ENCODE measurements at places on chromosomes 1 and 21.

GRCh38 chr1:231828182-231828920, 201.8 kb downstream of the DISC1 start:
- DNase-seq = peak; percentile 97

DNA sequence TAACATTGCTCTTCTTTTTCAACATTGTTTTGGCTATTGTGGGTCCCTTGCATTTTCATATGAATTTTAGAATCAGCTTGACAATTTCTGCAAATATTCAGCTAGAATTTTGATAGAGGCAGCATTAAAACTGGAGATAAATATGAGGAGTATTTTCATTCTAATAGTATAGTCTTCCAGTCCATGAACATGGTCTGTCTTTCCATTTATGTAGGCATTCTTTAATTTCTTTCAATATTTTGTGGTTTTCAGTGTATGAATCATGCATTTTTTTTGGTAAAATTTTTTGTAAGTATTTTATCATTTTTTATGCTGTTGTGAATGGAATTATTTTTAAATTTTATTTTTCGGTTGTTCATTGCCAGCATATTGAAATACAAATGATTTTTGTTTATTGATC, 97.2 kb downstream of the DNAH14 start:
- no peak for DNase-seq

- no peak for DNase-seq
Observed at GRCh38 chr1:219463636-219464035, 149.3 kb downstream of the ZC3H11B start.

DNA sequence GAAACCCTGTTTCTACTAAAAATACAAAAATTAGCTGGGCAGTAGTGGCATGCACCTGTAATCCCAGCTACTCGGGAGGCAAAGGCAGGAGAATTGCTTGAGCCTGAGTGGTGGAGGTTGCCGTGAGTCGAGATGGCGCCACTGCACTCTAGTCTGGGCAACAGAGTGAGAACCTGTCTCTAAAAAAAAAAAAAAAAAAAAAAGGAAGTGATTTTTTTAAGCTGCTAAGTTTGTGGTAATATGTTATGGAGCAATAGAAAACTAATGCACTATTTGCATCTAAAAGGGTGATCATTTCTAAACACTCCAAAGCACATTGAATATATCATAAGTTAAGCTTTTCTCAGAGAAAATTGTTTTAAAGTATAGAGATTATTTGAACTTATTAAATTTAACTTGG, 244.8 kb upstream of the SPAG17 start:
- DNase-seq = no peak

GRCh38 chr1:78298349-78298748, 192.4 kb upstream of the PTGFR start:
- no peak for DNase-seq

DNA sequence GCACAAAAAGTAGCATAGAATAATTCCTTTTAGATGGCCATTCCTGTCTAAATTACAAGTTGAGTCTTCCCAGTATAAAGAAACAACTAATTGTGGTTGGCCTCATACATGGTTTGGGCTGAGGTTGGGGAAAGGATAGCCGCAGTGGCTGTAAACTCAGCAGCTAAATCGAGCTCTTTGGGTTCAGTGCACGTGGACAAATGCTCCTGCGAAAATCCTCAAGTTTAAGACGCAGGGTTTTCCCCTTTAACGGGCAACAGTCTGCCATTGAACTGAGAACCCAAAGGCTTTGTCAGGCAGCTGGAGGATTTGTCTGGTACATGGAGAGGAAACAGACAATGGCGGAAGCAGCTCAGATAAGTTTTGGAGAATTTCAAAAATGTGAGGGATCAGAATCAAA, 331.9 kb downstream of the TGFB2 start:
- no peak for DNase-seq

GRCh38 chr1:156281693-156282478, 739 bp downstream of the SMG5 start:
- DNase-seq = peak; percentile 35

Measured in EL (cell line).